Fibroblast of the aortic adventitia (primary cell): ENCODE measurements at places on chromosomes 3 and 15. TPM values are rescaled to one million over a fixed set of nuclear protein-coding genes. Genes with fewer than 3 reads are reported as not detected.

Gene SLC35G2
- total RNA-seq, result 14.0 and 14.7 TPM in 2 replicates

Gene CALML4
- 2.6 and 2.7 TPM in 2 replicates for total RNA-seq

Gene TMCO5A
- 0.49 TPM in 1 of 2 replicates, not detected in the other for total RNA-seq

Gene PLSCR2
- not detected in 2 replicates for total RNA-seq

Gene FES
- total RNA-seq, result 19.0 and 23.1 TPM in 2 replicates

GRCh38 chr3:171255236-171255806, 204.9 kb downstream of the TNIK start:
- no peak for DNase-seq

- DNase-seq, result no peak
Measured at GRCh38 chr15:66905954-66906353, 159.4 kb upstream of the SMAD3 start.

DNA sequence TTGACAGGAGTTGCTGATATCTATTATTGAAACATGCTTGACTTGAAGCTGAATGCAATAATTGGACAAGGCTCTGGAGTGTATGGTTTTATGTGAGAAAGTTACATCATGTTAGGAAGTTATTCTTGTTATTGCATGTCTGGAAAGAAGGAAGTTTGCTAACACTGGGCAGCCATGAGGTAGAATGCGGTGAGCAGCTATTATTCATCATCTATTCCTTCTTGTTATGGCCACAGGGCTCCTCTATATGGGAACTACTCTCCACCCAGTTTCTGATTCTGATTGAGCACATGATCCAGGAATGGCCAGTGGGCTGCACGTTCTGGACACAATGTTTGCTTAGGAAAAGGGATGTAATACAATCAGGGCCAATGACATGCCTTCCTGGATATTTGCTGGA, 37.8 kb upstream of the SCN5A start:
- DNase-seq, result no peak

GRCh38 chr3:129592381-129593131, 13.9 kb downstream of the PLXND1 start:
- peak; percentile 26 for DNase-seq

DNA sequence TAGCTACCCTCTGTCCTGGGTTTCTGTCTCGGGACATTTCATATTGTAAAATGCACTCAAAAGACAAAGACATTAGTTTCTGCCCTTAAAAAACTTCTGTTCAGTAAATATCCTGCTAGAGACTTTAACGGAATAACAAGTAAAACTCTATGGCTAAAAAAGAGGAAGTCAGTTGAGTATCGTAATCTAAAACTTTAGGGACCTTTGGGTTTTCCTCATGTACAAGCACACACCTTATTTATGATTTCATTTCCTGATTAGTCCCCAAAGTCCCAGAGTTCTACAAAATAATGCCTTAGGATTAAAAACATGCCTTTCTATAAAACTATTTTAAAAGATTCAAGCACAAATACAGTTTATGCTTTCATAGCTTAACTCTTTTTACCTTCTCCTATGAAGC, 585.9 kb downstream of the UNC13C start:
- no peak for DNase-seq

GRCh38 chr3:128040041-128040440, 12.2 kb upstream of the SEC61A1 start:
- no peak for DNase-seq
